Left cardiac atrium (tissue), 4 donors: ENCODE measurements at places on chromosomes 3 and 15. TPM values are rescaled to one million over a fixed set of nuclear protein-coding genes. Genes with fewer than 3 reads are reported as not detected.

PRR20G gene
- total RNA-seq = not detected

C3orf52 gene
- 1.5 TPM for total RNA-seq

SYNPR gene
- total RNA-seq = 5.3 TPM

CLDN16 gene
- total RNA-seq = 0.08 TPM

ADPRH gene
- total RNA-seq = 10.8 TPM

CPB1 gene
- 0.41 TPM for total RNA-seq

THAP10 gene
- 3.6 TPM for total RNA-seq
